ENCODE measurements at places on chromosomes 11 and 22.

DNA sequence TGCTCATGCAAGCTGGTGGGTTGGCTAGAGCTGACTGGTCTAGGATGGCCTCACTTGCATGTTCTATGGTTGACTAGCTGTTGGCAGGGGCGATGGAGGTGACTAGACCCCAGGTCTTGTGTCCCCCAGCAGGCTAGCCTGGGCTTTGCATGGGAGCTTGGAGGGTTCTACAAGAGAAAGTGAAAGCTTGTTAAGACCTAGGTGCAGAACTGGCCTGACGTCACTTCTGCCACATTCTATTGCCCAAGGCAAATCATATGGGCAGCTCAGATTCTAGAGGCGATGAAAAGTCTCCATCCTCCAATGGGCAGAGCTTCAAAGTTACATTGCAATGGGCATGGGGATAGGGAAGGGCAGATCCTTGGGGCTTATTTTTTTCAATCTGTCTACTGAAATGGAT lies 170.9 kb downstream of the MIAT start:
- no peak for DNase-seq

DNA sequence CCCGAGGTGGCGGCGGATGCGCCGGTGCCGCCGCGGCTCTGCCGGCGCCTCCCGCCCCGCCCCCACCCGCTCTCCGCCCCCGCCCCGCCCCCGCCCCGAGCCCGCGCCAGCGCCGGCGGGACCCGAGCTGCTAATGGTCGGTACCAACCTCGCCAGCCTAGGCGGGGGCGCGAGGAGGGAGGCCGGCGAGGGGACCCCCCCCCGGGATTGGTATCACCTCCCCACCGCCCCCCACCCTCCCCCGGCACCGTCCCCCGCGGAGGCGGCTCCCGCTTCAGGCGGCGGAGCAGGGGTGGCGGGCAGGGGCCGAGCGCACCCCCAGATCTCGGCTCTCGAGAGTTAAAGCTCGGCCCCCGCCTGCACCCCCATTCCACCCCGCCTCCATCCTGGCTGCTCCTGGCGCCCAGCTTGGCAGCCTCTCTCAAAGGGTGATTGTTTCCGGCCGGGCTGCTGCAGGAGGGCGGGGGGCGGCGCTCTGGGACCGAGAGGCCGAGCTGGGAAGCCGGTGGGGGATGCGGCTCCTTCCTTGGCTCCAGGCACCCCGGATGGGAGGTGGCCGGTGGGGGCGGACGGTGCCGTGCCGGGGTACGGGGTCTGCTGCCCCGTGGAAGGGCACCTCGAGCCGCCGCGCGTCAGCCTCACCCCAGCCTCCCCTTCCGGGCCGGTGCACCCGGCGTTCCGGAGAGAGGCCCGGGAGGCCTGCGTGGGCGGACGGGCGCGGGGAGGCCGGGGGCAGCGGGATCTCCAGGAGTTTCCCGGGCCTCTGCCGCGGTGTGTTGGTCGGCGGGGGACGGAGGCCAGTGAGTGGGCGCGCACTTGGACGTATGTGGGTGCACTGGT lies at the start of gene B3GAT1:
Gene B3GAT1 (minus strand): TSS at position 40 of the 840 bp plus-strand sequence. CDS start 24,583 bp downstream, outside the sequence.
- no peak for DNase-seq

- no peak for DNase-seq
Observed at GRCh38 chr11:33444835-33445594, 187.8 kb downstream of the HIPK3 start.

- no peak for DNase-seq
Observed at GRCh38 chr11:111976119-111976766, 39.1 kb downstream of the DIXDC1 start.

GRCh38 chr11:1387961-1388762 lies 1.6 kb upstream of the BRSK2 start:
- DNase-seq, result no peak

DNA sequence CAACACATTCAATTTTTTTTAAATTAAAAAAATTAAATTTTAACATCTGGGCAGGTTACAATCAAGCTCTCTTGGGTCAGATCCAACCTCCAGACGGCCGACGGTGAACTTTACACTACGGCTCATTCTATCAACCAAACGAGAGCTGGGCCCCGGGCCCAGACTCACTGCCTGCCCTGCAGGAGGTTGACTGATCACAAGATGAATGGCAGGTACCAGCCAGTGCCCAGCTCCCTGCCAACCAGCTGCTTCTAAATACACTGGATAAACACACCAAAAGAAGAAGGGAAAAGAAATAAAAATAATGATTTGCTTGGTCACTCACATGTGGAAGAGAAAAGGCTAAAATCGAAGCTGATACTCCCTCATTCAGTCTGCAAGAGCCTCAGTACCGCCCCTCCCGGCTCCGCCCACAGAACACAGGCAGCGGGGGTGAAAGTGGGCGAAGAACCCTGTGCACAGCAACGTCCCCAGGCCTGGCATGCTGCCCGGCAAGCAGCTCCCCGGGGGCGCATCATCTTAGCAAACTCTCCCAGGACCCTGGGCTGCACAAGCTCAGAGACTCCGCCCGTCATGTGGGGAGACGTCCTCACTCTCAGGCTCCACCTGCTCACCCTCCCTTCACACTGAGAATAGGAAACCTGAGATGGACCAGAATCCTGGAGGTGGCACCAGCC lies 303.4 kb downstream of the SHANK2 start:
- no peak for DNase-seq

- no peak for DNase-seq
Observed at GRCh38 chr11:115919341-115920091, 415.3 kb upstream of the CADM1 start.

DNA sequence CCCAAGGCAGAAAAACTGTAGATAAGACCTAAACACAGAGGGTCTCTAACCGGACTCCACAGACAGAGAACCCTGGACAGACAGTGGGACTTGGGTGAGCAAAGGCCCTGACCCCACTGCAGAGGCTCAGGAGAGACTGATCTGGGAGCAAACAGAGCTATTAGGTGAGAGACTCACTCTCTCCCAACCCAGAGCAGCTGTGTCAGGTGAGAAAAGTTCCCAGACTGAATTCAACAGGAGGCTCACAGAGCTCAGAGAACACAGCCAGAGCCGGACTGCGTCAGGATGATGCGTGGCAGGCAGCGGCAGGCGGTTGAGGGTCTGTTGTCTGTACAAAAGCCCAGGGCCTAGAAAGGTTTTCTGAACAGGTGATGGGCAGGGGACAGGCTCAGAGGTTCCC lies 5.5 kb downstream of the RFPL2 start:
- DNase-seq, result no peak

GRCh38 chr11:86500500-86501140 lies 125.9 kb downstream of the CCDC81 start:
- DNase-seq, result no peak

DNA sequence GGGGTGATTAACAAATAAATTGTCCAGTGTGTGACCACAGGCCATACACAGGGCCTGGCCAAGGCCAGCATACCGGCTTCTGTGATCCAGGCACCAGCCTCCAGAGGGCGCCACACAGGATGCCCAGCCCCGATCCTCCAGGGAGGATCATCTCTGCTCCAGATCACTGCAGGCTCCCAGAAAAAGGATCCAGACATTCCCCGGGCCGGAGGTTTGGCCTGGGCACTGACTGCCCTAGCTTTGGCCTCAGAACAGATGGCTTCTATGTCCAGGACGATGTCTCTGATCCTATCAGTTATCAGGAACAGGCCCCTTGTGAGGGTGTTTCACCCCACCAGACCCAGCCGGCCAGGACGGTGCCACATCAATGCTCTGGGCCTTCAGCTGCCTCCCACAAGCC lies 74.5 kb upstream of the LMO1 start:
- no peak for DNase-seq

- DNase-seq, result no peak
Observed at GRCh38 chr22:48453751-48454485, 1373.8 kb downstream of the BRD1 start.

GRCh38 chr11:95556342-95557163 lies 233.0 kb downstream of the FAM76B start:
- no peak for DNase-seq

DNA sequence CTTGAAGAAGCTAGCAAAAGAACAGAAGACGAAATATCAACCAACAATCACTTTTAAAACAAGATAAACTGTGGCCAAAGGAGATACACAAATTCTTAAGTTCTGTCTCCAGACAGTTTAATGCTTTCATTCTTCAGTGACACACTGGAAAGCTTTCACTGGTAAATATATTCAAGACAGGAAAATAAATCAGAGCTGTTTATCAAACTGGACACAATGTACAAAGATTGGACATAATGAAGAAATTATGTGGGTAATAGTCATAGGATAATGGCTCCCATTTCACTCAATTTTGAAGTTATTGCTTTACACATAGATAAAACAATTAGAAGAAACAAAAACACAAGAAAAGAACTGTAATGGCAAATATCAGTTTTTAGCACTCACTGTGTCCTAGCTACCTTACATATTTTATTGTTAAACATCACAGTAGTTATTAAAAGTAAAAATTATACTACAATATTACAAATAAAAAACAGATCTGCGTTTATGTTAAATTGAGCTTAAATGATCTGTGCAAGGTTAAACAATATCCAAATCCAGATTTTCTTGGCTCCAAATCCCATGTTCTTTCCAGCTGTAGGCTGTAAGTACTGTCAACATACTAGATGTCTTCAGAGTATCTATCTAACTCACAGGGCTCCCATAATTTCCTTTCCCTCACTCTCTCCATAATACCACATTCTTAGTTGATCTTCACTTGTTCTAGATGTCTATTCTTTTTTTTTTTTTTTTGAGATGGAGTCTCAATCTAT lies 38.6 kb upstream of the NOX4 start:
- no peak for DNase-seq

GRCh38 chr22:38727123-38727522 lies 21.4 kb downstream of the GTPBP1 start:
- no peak for DNase-seq

DNA sequence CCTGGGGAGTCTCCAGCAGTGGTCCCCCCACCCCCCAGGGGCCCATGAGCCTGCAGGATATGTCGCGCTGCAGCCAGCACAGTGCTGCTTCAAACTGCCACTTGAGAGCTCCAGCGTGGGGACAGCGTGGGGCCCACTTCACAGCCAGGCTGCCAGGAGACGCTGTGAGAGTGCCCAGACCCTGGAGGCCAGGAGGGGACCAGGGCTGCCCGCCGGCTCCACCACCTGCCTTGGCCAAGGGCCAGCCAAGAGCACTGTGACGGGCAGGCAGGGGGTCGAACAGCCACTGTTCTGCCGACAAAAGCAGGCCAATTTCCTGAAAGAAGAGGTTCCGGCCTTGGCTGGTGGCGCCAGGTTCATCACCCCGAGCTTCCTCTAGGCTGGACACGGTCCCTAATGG lies 60.2 kb downstream of the FLRT1 start:
- DNase-seq, result no peak

DNA sequence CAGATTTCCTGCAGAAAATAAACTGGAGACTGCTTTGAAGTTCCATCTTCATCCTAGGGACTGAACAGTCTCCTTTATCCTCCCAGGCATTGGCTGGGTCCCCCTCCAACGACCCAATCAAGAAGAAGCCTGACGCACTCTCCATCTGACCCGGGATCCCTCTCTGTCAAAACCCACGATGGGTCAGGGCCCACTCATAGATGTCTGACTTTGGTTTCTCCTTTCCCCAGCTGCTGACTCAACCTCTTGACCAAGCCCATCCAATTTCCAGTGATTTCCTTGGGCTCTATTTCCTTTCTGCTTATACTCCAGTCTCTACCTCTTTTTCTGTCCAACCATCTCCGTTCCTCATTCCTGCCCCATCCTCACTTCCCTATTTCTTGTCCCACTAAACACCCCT lies 189.7 kb downstream of the MIAT start:
- DNase-seq, result no peak

- DNase-seq, result peak; percentile 39
Observed at GRCh38 chr11:110430267-110431050, 711 bp downstream of the FDX1 start.

- DNase-seq, result no peak
Observed at GRCh38 chr11:69515271-69516245, 34.1 kb downstream of the LINC01488 start.

DNA sequence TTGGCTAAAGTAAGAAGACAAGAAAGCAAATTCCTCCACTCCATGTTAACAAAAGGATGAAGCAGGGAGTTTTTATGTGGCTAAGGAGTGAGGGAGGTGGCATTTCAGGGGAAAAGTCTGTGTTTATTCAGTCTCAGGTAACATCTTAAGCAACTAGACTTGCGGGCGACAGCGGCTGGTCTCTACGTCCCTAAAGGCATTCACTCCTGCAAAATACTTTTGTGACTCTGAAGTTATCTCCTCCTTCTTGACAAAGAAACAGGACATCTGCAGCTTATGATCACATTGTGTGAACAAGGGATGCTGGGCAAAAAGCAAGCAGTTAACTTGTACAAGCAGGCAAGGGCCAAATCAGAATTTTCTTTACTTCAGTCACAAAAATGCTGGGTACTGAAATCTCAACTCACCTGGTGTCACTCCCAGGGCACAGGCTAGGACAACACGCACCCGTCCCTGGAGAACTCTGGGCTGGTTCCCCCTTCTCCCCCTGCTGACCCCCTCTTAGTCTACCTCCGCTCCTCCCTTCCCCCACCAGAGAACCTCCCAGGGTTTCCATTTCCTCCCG lies 38.3 kb downstream of the IGLL5 start:
- DNase-seq, result no peak

GRCh38 chr22:46292173-46292572 lies 4.5 kb upstream of the GTSE1 start:
- no peak for DNase-seq

GRCh38 chr11:47616726-47617416 lies 22.7 kb upstream of the C1QTNF4 start:
- no peak for DNase-seq

DNA sequence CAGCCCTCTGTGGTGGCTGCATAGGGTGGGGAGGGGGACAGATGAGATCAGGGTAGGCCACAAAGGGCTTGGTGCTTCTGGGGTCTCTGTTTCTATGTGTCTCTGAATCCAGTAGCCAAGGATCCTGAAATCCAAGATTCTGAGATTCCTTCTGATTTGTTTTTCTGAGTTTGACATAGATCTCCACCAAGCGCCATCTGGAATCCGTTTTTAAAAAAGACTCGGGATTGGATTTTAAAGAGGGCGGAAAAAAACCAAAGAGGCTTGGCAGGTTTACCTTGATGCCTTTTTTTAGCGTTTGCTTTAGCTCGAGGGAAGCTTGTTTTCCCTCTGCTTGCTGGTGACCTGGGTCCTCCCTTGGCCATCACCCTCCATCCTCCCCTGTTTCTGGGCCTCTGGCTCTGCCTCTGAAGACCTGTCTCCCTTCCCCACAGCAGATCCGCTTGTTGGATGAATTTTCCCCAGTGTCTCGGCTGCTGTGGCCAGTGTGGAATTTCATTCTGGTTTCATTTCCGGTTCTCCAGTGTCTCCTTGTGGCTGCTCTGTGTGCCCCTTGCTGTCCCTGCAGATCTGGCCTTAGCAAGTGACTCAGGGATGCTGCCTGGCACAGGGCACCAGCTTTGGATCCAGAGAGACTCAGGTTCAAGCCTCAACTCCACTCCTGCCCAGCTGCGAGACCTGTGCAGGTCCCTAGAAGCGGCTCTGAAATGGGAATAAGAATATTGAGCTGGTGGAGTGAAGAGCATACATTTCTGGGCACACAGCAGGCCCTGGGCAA lies 15.1 kb downstream of the SYNGR1 start:
- no peak for DNase-seq

GRCh38 chr11:127017482-127017881 lies 16.9 kb upstream of the KIRREL3 start:
- no peak for DNase-seq

DNA sequence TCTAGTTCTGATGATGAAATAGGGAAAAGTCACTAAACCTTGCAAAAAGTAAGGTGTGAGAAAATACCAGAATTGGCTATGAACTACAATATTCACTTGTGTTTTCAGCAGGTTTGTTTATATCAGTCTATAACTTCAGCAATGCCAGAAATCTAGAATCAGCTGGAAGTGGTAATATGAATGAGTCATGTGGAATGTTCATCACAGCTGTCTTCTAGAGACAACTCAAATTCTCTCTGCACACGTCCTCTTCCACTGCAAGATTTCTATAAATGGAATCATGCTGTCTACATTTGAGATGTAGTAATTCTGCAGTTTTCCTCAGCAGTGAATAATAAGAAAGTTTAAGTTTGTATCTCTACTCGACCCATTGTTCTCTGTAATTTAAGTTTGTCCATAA lies 89.9 kb downstream of the OR4A15 start:
- DNase-seq, result no peak

Data from CD4-positive, alpha-beta T cell treated with Interleukin-2 at 100 ng/mL for 4 hours (primary cell).